ENCODE measurements at places on chromosomes 11 and 22.

DNA sequence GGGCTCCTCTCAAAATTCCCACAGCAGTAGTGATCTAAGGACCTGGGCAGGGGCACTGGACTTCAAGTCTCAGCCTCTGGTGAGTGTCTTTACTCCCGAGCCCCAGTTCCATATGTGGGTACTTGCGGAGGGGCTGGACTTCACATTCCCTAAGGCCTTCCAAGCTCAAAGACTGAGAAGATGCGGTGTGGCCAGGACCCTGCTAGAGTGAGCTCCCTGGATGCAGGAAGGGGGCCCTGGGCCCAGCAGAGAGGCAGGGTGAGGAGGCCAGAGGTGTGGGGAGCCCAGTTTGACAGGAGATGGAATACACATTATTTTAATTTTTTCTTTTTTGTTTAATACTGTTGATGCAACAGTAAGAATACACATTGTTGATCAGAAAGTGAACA lies 83.7 kb downstream of the IGLL1 start:
- DNase-seq: no peak

DNA sequence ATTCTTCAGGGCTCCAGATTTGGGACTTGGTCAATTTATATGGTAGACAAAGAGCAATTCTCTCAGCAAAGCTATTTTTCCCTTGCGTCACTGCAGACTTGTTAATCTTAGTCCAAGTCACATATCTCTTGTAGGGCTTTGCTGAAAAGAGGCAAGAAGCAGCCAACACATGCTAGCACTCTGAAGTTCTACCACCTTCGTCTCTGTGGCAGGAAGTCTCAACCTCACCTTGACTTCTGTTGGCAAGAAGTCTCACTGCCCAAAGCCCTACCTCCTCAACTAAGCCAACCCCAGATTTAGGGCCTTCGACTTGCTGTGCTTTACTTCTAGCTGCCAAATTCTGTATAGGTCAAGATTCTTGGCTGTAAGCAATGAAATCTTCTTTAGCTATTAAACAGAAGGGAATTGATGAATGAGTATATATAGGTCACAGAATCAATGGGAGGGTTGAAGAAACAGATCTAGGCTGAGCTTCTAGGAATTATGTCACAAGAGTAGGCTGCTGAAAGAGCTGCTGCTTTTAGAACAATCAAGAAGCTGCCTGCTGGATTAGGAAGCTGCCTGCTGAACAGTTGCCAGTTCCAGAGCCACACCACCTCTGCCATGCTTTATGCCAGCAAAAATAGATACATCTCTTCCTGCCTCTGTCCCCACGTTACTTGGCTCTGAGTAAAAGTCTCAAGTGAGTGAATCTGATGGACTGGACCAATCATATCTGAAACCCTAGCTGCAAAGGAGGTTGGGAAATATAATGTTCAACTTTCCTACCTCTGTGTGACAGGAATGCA lies 17.6 kb upstream of the NCR3LG1 start:
- no peak for DNase-seq

- DNase-seq: no peak
These were observed 365.8 kb downstream of the TBC1D22A start for GRCh38 chr22:47128216-47128615.

DNA sequence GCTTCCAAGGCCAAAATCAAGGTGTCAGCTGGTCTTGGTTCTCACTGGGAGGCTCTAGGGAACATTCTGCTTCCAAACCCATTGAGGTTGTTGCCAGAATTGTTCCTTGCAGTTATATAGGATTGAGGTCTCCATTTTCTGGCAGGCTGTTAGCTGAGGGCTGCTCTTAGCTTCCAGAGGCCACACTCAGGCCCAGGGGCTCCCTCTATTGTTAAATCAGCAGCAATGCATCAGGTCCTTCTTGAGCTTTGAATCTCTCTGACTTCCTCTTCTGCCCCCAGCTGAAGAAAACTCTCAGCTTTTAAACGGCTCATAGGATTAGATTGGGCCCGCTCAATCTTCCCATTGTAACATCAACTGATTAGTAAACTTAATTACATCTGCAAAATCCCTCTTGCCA lies 39.3 kb upstream of the BSX start:
- DNase-seq: no peak

DNA sequence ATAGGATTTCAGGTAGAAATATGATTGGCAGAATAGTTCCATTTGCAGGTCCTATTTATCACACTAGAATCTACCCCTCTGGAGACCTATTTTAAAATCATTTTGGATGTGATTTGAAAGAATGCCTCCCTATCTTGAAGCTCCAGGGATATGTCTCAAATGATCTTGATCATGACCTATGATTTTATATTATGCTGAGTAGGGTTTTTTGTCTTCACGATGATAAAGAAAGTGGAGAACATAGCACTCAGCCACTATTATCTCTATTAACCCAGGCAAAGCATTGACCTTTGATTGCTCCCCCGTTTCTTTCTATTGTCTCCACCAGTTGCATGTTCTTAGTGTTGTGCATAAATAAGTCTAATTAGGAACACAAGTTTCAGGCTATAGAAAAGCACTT lies 307.9 kb downstream of the BLID start:
- DNase-seq: no peak

DNA sequence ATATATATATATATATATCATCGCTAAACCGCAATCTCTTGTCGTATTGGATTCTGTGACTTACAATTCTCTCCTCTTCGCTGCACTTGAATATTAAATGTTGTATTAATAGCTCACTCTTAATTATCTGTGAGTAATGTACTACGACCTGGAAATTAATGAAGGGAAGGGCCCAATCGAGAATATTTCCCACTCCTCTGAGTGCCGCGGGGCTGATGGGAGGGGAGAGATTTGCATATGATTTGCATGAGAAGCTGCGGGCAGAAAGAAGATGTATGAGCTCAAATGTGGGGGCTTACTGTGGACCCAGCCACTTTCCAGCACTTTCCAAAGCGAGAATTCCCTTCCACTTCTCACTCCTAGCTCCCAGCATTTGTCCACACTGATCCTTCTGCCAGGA lies 141.2 kb downstream of the MN1 start:
- no peak for DNase-seq

DNA sequence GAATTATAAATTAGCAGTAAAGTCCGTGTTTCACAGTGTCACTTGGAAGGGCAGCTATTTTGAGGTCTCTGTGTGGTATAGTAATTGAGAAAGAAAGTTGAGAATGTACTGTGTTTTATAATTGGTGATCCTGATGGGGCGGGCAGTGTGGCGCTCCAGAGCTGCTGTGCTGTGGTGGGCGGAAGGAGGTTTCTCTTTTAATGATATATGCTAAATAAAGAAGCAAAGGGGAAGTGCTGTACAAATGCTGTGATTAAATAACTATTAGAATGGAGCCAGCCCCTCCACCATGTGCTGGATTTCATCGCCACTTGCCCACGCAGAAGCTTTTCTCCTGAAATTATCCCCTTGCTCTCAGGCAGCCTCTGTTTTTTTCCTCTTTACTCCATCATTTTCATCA lies 24.6 kb downstream of the ATXN10 start:
- no peak for DNase-seq

DNA sequence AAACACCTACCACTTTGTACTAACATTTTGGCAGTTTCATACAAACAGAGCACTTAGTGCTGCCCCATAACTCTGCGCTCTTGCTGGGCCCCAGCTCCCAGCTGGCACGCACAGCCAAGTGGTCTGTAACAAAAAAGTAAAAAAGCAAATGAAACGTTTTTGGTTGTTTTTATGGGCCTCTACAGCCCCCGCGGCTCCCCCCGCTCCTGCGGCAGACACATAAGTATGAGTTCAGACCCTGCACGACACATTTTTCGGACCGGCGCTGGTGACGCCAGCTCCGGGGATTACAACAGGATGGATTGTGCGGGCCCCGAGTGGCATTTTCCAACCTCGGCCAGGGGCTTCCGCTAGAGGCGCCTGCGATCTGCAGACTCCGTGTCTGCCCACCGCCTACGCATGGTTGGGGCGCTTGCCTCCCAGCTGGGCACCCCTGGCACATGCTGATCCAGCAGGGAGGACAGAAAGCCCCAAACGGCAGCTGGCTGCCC lies 418.2 kb downstream of the SOX6 start:
- no peak for DNase-seq

All from HS-5 (cell line).